Esophagus squamous epithelium (tissue), 5 donors: ENCODE measurements at places on chromosomes 11 and 22.

DNA sequence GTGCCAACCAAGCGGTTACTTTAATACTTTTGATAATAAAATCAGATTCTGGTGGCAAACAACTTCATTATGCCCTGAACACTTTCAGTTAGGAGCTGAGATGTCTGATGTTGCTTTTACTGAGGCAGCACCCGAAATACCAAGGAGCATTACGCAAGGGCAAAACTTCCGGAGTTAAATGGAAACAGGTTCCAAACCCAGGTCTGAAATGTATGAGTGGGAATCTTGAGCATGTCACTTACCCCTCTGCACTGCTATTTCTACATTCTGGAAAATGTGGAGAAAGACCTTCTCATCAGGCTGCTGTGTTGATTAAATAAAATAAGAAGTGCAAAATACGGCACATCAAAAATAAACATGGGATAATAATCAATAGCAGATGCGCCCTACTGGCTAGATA lies 315.1 kb downstream of the LARGE1 start:
- DNase-seq = no peak

GRCh38 chr11:93630037-93630436 lies 31.4 kb upstream of the CEP295 start:
- no peak for DNase-seq

DNA sequence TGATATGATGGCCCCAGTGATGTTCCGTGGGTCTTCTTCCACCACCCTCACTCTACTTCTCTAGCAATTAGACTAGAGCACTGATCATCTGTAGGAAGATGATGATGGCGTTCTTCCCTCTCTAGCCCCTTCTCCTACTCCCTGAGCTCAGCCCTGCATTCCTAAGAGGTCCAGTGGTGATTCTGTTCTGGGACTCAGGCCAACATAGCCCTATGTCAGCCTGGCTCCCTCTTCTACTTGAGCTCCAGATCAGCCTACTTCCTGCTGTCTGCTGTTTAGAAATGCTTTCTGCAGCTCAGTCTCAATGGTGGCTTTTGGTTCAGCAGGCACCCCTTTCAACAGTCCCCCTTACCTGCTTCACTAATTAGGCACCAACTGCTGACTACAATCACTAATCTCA lies 86.1 kb upstream of the ZBED5 start:
- DNase-seq = no peak

DNA sequence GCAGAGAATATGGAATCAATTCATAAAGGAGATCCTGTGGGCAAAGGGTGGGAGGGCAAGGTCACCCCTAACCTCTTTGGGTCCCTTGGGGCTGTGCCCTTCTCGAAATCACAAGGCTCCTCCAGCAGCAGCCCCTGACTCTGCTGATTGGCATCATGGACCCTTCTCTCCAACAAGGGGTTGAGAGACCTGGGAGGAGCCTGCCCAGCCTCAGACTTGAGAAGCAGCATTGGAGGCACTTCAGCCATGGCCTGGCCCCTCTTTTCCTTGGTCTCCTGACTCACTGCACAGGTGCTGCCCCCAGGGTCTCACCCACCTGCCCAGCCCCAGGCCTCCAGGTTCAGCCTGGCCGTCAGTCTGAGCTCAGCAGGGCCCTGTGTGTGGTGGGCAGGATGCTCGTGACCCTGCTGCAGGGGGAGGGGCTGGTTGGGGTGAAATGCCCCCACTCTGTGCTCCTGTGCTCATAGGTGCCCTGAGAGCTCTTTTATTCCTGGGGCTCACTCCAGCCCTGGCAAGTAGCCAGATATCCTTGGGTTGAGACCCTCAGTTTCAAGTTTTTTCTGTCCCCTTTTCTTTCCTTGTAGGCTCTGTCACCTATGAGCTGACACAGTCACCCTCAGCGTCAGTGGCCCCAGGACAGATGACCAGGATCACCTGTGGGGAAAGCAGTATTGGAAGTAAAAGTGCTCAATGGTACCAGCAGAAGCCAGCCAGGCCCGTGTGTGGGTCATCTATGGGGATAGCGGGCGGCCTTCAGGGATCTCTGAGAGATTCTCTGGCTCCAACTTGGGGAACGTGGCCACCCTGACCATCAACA lies 110.8 kb downstream of the GGTLC2 start:
- no peak for DNase-seq

DNA sequence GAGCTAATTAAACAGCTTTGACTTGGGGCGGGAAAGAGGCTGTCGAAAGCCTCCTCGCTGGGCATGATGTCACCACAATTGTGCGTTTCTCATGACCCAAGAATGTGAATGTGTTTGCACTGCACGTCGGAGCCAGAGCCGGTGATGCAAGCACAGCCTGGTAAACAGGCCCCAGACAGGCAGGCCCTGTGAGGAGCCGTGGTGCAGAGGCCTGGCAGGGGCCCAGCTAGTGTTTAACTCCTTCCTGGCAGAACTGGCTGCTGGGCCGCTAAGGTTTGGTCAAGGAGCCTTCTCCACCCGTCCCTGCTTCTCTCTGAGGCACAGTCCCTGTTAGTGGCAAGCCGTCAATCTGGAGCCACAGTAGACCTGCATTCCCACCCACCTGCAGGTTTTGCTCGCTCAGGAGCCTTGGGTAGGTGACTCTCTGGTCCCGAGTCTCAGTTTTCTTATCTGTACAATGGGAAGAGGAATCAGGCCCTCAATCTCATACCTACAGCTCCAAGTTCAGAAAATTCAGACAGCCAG lies 25.4 kb upstream of the SMTN start:
- no peak for DNase-seq

- no peak for DNase-seq
Observed at GRCh38 chr11:17630936-17631335, 83.9 kb downstream of the OTOG start.

GRCh38 chr22:48495751-48496080 lies 1332.0 kb downstream of the BRD1 start:
- DNase-seq = no peak

DNA sequence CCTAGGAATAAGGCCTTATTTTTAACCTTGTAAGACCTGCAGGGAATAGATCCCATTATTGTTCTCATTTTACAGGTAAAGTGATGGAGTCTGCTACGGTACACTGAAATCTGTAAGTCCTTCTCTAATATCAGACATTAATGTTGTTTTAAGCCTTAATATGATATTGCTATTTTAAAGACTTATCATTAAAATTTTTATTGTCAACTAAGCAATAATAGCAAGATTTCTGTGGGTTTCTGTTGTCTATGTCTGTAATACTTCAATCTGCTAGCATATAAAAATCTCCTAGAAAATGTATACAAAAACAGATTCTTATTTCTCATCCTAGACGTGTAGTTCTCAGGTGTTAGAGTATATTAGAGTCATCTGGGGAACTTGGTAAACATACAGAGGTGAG lies 317.5 kb upstream of the TENM4 start:
- no peak for DNase-seq

DNA sequence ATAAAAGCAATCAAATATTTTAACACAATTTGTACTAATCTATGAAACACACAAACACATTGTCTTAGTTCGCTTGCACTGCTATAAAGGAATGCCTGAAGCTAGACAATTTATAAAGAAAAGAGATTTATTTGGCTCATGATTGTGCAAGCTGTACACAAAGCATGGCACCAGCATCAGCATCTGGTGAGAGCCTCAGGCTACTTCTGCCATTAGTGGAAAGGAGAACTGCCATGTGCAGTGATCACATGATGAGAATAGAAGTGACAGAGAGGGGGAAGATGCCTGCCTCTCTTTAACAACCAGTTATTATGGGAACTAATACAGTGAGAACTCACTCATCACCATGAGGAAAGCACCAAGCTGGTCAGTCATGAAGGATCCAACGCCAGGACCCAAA lies 105.1 kb downstream of the GUCY1A2 start:
- no peak for DNase-seq

DNA sequence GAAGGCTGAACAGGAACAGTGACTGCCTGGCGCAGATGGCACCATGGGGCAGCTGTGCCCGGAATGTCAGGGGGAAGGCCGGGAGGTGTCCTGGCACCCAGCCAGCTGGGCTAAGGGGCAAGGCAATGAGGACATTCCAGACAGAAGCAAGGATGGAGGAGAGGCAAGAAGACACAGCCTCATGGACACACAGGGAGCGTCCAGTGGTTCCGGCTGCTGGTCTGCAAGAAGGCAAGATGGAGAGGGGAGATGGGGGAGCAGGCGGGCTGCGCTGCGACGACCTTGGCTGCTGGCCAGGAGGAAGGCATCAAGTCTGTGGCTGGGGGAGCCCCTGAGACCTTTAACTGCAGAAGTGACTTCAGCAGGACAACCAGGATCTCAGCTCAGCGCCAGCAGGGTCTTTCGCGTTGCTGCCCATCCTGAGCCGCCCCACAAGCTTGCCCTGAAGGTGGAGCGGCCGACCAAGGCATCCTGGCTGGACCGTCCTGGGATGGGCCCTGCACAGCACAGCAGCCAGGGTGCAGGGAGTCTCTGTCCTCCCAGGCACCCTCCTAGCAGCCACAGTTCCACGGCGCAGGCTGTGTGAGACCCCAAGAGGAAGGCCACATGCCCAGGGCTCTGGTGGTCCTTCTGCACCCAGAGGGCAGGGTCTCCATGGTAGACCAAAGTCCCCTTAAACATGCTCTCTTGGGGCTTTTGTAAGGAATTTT lies 531.7 kb downstream of the BRD1 start:
- DNase-seq = no peak

- no peak for DNase-seq
Observed at GRCh38 chr22:25919452-25919851, 177.5 kb downstream of the MYO18B start.

- DNase-seq = no peak
Observed at GRCh38 chr11:199782-200181, 6.9 kb downstream of the SCGB1C1 start.

DNA sequence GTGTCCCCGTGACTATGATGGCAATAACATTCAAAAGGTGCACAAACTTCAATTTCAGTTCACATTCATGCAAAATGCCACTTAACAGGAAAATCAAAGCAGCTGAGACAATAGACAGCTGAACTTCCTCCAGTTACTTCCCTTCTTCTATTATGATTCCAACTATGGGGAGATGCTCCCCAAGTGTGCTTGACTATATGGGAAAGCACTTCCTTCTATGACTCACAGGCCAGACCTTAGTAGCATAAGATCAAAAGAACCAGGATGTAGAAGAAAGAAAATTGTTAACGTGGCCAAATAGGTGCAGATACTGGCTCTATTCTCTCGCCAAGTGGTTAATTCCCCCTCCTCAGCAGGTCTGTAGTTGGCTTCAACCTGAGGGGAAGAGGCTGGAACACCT lies 7.8 kb upstream of the FAT3 start:
- no peak for DNase-seq

DNA sequence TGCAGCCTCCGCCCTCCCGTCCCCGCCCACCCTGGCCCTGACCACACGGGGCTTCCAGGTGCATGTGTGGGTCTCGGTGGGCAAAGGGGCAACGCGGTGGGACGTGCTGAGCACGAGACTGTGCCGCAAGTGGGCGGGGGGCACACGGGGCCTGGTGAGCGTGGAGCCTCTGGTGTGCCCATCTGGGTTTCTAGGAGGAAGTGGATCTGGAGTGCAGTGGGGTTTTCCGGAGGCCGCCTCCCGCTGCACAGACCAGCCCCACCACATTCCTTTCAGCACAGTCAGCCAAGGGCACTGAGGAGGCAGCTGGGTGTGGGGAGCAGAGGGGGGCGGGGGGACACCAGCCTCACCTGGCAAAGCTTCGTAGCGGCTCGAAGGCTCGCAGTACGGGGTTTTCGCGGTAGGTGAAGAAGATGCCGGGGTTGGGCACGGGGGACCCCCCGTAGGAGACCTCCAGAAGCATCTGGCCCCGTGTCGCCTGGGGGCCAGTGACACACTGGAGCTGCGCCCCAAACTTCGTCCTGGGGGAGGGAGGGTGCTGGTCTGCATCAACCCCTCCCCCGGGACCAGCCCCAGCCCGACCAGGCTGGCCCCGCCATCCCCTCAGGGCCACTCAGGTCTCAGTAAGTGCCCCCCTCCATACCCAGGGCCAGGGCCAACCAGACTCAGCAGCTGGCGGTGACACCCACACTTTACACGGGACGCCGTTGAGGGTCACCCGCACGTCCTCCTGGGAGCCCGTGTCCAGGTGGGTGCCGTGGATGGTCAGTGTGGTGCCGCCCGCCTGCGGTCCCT lies 12.4 kb upstream of the MAPK11 start:
- no peak for DNase-seq

- DNase-seq = no peak
Observed at GRCh38 chr22:34861787-34862186, 204.2 kb upstream of the ISX start.

DNA sequence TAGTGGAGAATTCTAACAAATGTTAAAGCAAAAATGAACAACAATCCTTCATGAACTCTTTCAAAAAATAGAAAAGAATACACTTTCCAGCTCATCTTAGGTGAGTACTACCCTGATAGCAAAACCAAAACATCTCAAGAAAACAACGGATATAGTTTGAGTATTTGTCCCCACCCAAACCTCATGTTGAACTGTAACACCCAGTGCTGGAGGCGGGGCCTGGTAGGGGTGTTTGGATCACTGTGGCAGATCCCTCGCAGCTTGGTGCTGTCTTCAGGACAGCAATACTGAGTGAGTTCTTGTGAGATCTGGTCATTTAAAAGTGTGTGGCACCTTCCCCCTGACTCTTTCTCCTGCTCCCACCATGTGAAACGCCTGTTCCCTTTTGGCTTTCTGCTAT lies 27.0 kb downstream of the NCAPD3 start:
- no peak for DNase-seq

GRCh38 chr11:76339221-76339620 lies 41.7 kb downstream of the THAP12 start:
- no peak for DNase-seq

GRCh38 chr11:42315267-42315666 lies 855.8 kb upstream of the LRRC4C start:
- no peak for DNase-seq

DNA sequence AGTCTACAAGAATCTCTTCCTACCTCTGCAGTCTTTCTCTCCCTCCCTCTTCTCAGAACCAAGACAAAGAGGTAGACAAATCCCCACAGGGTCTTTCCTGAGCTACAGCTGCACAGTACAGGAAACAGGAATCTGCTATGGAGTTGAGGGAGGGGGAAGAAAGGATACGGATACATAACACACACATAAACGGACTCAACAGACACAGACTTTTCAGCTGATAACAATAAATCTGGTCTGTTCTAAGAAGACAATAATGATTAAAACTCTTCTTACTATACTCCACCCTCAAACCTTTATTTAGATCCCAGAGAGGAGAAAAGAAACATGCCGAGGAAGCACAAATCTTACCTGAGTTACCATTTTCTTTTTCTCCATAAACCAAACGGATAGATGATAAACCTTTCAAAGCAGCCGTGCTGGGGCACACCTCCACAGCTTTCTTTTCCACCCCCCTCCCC lies 122.2 kb downstream of the APOL5 start:
- DNase-seq = no peak

DNA sequence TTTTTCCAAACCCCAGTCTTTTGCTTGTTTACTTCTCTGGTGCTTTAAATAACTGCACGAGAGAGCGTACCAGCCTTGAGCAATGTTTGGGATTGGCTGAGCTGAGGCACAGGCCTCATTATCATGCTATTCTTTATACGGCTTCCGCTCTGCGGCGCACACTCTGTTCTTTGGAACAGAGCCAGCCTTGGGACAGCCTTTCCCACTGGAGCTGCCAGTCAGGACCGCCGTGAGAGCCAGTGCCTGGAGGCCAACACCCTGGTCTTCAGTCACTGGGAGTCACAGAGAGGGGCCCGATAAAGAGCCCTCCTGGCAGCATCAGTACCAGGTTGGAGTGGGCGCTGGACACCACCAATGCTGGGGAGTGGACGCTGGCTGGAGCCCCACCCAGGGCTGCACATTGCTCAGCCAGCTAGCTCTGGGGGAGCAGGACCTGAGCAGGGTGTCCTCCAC lies 125.6 kb downstream of the BCR start:
- DNase-seq = no peak
